ENCODE measurements at places on chromosomes 1 and 21.

GRCh38 chr1:47998396-47998990, 1.3 kb upstream of the TRABD2B start:
- DNase-seq, result no peak

- DNase-seq, result no peak
These were observed 120.7 kb upstream of the TMPRSS15 start for GRCh38 chr21:18524097-18524880.

GRCh38 chr1:18991585-18991984, 35.1 kb upstream of the IFFO2 start:
- DNase-seq, result no peak

- DNase-seq, result peak; percentile 51
These were observed 113.9 kb upstream of the USP24 start for GRCh38 chr1:55329091-55329490.

- peak; percentile 70 for DNase-seq
These were observed 31.4 kb downstream of the CLCA1 start for GRCh38 chr1:86499987-86500593.

DNA sequence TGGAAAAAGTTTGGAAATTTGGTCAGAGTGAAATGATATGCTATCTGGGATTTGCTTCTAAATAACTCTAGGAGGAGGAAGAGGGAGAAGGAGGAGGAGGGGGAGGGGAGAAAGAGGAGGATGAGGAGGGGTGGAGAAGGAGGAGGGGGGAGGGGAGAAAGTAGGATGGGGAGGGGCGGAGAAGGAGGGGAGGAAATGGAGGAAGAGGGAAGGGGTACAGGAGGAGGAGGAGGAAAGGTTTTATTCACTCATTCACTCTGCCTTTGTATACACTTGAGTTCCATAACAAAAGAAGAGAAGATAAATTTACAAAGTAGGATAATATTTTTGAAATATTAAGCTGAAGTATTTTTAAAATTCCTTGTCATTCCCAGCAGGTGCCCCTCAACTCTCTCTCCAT, 6.3 kb upstream of the VPS26C start:
- DNase-seq, result no peak

- no peak for DNase-seq
These were observed 43.2 kb downstream of the NEK2 start for GRCh38 chr1:211632117-211632807.

GRCh38 chr21:33355355-33355754, 30.6 kb downstream of the IFNAR1 start:
- DNase-seq, result no peak

DNA sequence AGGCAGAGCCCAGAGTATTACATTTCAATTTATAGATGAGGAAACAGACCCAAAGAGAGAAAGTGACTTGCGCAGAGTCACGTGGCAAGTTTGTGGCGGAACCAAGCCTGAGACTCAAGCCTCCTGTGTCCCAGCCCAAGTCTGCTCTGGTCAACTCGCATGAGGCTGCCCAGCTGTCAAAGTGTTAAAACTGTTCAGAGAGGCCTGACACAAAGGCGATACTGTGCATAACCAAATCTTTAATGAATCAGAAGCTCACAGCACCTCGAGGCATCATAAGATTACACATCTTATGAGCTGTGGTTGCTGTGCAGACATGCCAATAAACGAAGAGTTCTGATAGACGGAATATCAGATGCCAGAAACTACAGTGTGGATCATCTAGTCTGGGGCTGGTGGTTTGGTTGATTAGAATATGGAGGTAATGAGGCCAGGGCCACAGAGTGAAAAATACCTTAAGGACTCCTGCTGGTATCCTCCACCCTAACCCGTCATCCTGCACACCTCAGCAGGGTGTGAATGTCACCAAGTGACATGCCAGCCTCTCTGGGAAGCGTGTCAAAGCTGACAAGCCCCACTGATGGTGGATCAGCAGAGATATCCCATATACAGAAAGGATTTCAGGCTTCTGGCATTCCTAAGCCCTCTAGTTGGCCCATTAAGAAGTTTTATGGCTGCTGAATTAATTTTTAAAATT, 42.2 kb downstream of the TNNT2 start:
- no peak for DNase-seq

- no peak for DNase-seq
These were observed 56.7 kb downstream of the SRSF11 start for GRCh38 chr1:70277875-70278274.

All from hepatocyte (in vitro differentiated cells).